T-helper 2 cell treated with Interferon-gamma antibody and Interleukin-4, amounts not matched to agents 5 μg/mL and 100 μg/mL, for 36 hours (primary cell): ENCODE measurements at places on chromosomes 13 and 19.

GRCh38 chr19:9018163-9018875, 8.1 kb upstream of the MUC16 start:
- no peaks in the 10 kb centered on the region for H3K27me3 ChIP-seq
- H3K4me3 ChIP-seq = no peak overlapping the region
- no peak overlapping the region for H3K27ac ChIP-seq
- H3K4me1 ChIP-seq = no peaks in the 10 kb centered on the region
- DNase-seq = no peak
- no peaks in the 10 kb centered on the region for H3K36me3 ChIP-seq

- DNase-seq = no peak
- no peak overlapping the region for H3K4me3 ChIP-seq
- no peak overlapping the region for H3K27ac ChIP-seq
- peaks cover 25% of the 10 kb centered on the region for H3K4me1 ChIP-seq
These were observed 5.0 kb downstream of the TLE5 start for GRCh38 chr19:3057275-3057714.

DNA sequence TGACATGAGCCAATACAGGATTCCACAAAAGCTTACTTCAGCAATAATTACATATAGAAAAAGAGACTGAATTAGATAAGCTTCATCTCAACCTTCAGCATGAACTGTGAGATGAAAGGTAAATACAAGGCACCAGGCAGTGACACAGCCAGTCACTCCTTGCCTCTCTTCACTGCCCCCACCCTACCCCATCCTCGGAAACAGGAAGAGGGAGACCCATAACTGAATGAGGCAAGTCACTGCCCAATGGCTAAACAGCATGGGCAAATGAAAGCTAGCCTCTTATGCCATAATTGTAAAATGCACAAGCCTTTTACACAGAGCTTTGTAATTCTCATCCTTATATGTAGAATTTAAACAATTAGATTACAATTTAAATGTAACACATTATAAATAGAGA, 1.7 kb downstream of the ZNF160 start:
- DNase-seq = no peak
- peaks cover 52% of the 10 kb centered on the region for H3K36me3 ChIP-seq
- H3K4me3 ChIP-seq = peak overlapping the region; percentile 89

- peaks cover 2% of the 10 kb centered on the region for H3K27me3 ChIP-seq
- peak overlapping the region; percentile 96 for H3K4me3 ChIP-seq
- peak overlapping the region; percentile 87 for H3K27ac ChIP-seq
- peaks cover 9% of the 10 kb centered on the region for H3K36me3 ChIP-seq
- peak; percentile 55 for DNase-seq
- peaks cover 23% of the 10 kb centered on the region for H3K4me1 ChIP-seq
These were observed 1.1 kb downstream of the NAXD start for GRCh38 chr13:110616103-110617101.

- no peaks in the 10 kb centered on the region for H3K36me3 ChIP-seq
- DNase-seq = no peak
- no peaks in the 10 kb centered on the region for H3K4me1 ChIP-seq
These were observed 12.3 kb downstream of the CLDN10 start for GRCh38 chr13:95564733-95565291.

GRCh38 chr19:10998666-10999065, 37.8 kb downstream of the SMARCA4 start:
- no peaks in the 10 kb centered on the region for H3K27me3 ChIP-seq
- H3K27ac ChIP-seq = no peak overlapping the region
- no peaks in the 10 kb centered on the region for H3K4me1 ChIP-seq
- H3K4me3 ChIP-seq = no peak overlapping the region
- H3K36me3 ChIP-seq = peaks cover 40% of the 10 kb centered on the region

DNA sequence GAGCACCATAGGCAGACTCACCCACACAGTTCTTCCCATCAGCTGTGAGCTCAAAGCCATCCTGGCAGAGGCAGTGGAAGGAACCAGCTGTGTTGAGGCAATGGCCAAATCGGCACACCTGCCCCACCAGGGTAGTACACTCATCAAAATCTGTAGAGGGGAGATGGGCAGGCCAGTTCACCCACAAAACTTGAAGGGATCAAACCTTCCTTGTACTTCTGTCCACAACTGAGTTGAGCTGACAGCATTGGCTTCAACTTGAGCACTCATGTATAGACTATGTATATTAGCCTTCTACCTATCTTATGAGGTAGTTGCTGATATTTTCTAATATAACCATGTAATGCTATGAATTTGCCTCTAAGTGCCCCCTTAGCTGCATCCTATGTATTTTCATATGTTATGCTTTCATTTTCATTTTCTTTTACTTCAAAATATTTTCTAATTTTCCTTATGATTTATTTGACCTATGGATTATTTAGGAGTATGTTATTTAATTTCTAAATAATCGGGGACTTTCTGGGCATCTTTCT, 42.9 kb downstream of the CCL25 start:
- H3K27me3 ChIP-seq = no peaks in the 10 kb centered on the region
- H3K4me3 ChIP-seq = no peak overlapping the region
- H3K36me3 ChIP-seq = no peaks in the 10 kb centered on the region

- no peak overlapping the region for H3K27ac ChIP-seq
- no peaks in the 10 kb centered on the region for H3K36me3 ChIP-seq
- DNase-seq = no peak
- no peaks in the 10 kb centered on the region for H3K27me3 ChIP-seq
- H3K4me1 ChIP-seq = no peaks in the 10 kb centered on the region
These were observed 7.7 kb upstream of the RNF113B start for GRCh38 chr13:98184792-98185191.

DNA sequence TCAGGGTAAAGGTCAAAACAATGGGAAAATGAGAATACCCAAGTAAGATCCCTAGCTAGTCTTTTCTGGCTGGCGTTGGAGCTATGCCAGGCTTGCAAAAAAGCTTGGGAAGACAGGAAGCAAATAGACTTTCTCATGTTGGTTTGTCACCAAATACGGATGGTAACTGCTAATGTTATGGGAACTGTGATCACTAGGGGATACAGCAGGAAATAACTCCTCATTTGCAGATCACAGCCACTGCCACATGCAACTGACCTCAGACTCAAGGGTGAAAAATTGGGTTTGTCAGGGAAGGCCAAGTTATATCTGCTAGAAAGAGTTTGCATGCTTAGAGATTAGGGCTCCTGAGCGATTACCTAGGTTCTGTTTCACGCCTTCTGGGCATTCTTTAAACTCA, 162.9 kb downstream of the NHLRC3 start:
- no peak overlapping the region for H3K4me3 ChIP-seq
- peaks cover 3% of the 10 kb centered on the region for H3K27me3 ChIP-seq
- peaks cover 8% of the 10 kb centered on the region for H3K4me1 ChIP-seq
- no peak overlapping the region for H3K27ac ChIP-seq
- no peak for DNase-seq
- no peaks in the 10 kb centered on the region for H3K36me3 ChIP-seq

DNA sequence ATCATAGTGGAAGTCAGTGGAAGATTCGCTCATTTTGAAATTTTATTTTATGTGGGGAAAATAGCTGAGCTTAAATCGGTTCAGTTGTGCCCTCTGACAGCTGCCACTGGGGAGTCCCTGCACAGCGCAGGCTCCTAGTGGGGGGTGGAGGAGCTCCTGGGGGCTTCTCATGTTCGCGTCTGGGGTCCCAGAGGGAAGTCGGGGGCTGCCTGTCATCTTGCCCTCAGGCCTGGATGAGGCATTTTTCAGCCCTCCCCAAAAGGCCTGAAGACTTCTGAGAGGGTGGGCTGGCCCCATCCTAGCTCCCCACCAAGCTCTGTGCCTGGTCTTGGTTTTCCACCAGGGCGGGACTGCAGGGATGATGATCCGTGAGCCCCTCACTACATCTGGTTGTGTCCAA, 82.1 kb downstream of the CHST8 start:
- H3K27ac ChIP-seq = no peak overlapping the region
- no peaks in the 10 kb centered on the region for H3K27me3 ChIP-seq
- H3K36me3 ChIP-seq = no peaks in the 10 kb centered on the region
- H3K4me3 ChIP-seq = no peak overlapping the region
- DNase-seq = no peak
- H3K4me1 ChIP-seq = no peaks in the 10 kb centered on the region

- no peak overlapping the region for H3K27ac ChIP-seq
- DNase-seq = no peak
- no peaks in the 10 kb centered on the region for H3K36me3 ChIP-seq
- no peak overlapping the region for H3K4me3 ChIP-seq
- peaks cover 15% of the 10 kb centered on the region for H3K4me1 ChIP-seq
These were observed 10.6 kb upstream of the HIPK4 start for GRCh38 chr19:40400559-40400958.

GRCh38 chr13:59701261-59701660, 462.5 kb downstream of the DIAPH3 start:
- H3K36me3 ChIP-seq = no peaks in the 10 kb centered on the region
- H3K4me3 ChIP-seq = no peak overlapping the region
- H3K4me1 ChIP-seq = no peaks in the 10 kb centered on the region
- H3K27me3 ChIP-seq = no peaks in the 10 kb centered on the region

- no peak for DNase-seq
- no peaks in the 10 kb centered on the region for H3K27me3 ChIP-seq
- H3K27ac ChIP-seq = no peak overlapping the region
These were observed 136.7 kb downstream of the SIPA1L3 start for GRCh38 chr19:38043649-38044144.

DNA sequence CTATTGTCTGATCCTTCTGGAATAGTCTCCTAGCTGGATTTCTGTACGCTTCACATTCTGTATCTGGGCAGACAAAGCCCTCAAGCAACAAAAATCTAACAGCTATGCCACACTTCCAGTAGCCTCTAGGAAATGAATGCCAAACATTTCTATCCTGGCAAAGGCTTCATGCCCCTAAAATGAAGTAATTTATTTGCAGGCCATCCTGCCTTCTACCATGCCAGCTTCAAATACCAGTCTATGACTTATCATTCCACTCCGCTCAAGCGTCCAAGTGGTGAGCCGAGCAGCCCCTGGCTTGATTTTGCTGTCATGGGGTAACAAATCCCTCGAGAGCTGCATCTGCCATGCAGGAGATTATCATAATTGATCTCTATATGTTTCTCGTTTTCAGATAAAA, 86.9 kb downstream of the LHFPL6 start:
- H3K27me3 ChIP-seq = no peaks in the 10 kb centered on the region
- H3K4me1 ChIP-seq = no peaks in the 10 kb centered on the region
- H3K36me3 ChIP-seq = no peaks in the 10 kb centered on the region
- no peak for DNase-seq

DNA sequence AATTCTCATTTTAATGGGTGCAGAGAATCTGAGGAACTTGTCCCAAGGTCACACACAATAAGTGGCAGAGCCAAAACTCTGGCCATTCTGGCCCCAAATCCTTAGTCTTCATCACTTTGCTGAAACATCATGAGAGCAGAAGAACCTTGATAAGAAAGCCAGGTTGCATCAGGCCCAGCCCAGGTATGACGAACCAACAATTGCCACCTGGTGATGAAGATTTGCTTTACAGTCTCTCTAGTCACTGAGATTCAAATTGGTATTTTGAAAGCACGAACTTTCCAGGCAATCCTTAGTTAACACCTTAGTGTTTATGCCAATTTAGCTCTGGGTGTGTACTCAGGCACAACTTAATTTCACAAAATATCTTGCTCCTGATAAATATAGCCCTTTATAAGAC, 502.7 kb upstream of the HTR2A start:
- H3K36me3 ChIP-seq = no peaks in the 10 kb centered on the region
- no peak for DNase-seq
- H3K4me1 ChIP-seq = no peaks in the 10 kb centered on the region
- H3K27ac ChIP-seq = no peak overlapping the region
- no peaks in the 10 kb centered on the region for H3K27me3 ChIP-seq
- no peak overlapping the region for H3K4me3 ChIP-seq

DNA sequence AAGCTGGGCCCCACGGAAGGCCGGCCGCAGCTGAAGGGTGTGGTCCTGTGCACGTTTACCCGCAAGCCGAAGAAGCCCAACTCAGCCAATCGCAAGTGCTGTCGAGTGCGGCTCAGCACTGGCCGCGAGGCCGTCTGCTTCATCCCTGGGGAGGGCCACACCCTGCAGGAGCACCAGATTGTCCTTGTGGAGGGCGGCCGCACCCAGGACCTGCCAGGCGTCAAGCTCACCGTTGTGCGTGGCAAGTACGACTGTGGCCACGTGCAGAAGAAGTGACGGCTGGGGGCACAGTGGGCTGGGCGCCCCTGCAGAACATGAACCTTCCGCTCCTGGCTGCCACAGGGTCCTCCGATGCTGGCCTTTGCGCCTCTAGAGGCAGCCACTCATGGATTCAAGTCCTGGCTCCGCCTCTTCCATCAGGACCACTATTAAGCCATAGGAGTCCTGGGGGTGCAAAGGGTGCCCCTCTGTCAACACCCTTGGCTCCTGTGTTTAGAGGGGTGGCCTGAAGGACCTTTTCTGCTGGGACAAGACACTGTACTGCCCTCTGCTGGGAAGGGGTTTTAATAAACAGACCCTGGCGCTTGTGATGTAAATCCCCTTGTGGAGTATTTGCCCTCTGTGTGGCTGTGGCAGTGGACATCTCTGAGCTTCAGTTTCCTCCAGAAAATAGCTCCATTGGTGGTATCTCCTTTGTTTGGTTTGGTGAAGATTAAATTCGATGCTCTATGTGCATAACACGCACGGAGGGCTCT, 1.9 kb downstream of the MRPS12 start:
- H3K27me3 ChIP-seq = no peaks in the 10 kb centered on the region
- peaks cover 18% of the 10 kb centered on the region for H3K4me1 ChIP-seq
- peak; percentile 23 for DNase-seq
- peak overlapping the region; percentile 50 for H3K4me3 ChIP-seq
- H3K27ac ChIP-seq = no peak overlapping the region

GRCh38 chr19:52991484-52991883, 22.2 kb upstream of the ERVV-1 start:
- no peaks in the 10 kb centered on the region for H3K27me3 ChIP-seq
- peaks cover 5% of the 10 kb centered on the region for H3K36me3 ChIP-seq
- no peak for DNase-seq
- no peak overlapping the region for H3K4me3 ChIP-seq
- peaks cover 5% of the 10 kb centered on the region for H3K4me1 ChIP-seq

GRCh38 chr13:90532861-90533492, 814.5 kb upstream of the MIR17HG start:
- DNase-seq = no peak
- no peaks in the 10 kb centered on the region for H3K4me1 ChIP-seq

GRCh38 chr19:29695765-29696564, 19.1 kb downstream of the C19orf12 start:
- no peaks in the 10 kb centered on the region for H3K27me3 ChIP-seq
- peaks cover 4% of the 10 kb centered on the region for H3K36me3 ChIP-seq
- H3K4me1 ChIP-seq = peaks cover 7% of the 10 kb centered on the region
- H3K4me3 ChIP-seq = no peak overlapping the region
- peak overlapping the region; percentile 41 for H3K27ac ChIP-seq

DNA sequence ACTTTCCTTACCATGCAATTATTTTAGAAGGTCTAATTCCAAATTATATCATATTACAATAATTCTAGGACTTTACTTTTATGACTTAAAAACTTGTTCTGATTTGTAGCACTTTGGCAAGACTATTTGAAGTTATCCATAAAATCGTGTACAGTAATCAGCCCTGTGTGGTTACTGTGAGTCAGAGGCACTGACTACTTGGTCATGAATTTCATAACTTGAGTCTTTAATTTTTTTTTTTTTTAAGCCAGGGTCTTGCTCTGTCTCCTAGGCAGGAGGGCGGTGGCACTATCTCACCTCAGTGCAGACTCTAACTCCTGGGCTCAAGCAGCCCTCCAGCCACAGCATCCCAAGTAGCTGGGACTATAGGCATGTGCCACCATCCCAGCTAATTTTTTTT, 1319.2 kb upstream of the SLC10A2 start:
- no peaks in the 10 kb centered on the region for H3K4me1 ChIP-seq
- H3K27me3 ChIP-seq = no peaks in the 10 kb centered on the region
- DNase-seq = no peak
- no peak overlapping the region for H3K27ac ChIP-seq
- H3K4me3 ChIP-seq = no peak overlapping the region
